KBM-7 (cell line): ENCODE measurements at places on chromosomes 4 and X.

- no peak for DNase-seq
Measured at GRCh38 chr4:153850533-153851280, 61.8 kb upstream of the SFRP2 start.

DNA sequence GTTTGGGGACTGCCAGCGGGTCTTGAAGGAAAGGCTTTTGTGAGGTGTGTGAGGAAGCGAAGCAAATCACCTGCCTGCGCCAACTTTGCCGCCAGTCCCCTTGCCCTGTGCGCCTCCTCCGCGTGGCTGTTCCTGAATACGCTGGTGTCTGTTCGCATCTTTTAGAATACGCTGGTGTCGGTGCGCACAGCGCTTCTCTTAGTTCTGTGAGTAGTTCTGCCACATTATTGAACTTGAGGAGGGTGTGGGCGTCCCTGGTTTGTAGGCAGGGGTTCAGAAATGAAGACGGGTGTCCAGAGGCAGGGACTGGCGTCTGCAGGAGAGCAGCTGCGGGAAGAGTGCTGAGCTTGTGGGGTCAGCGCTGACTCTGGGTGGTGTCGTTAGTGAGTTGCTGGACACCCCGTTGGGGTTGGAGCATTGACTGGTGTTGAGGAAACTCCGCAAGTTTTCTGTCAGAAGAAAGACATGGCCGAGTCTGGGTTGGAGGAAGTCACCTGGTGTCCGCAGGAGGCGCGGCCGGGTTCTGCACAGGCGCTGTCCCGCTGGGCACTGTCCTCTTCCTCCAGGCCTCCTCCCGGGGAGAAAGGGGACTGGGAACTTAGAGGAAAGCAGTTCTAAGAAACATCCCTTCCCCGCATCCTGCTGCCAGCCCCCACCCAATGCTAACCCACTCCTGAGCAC is 930 bp downstream of the ZNF718 start:
- DNase-seq = peak; percentile 67

GRCh38 chr4:158807691-158808090 is 38.9 kb downstream of the FNIP2 start:
- DNase-seq = peak; percentile 31

GRCh38 chrX:1902901-1903235 is 288.0 kb downstream of the ASMT start:
- no peak for DNase-seq

GRCh38 chrX:118418811-118419251 is 72.9 kb downstream of the WDR44 start:
- DNase-seq = no peak

- no peak for DNase-seq
Measured at GRCh38 chrX:20668550-20668949, 401.8 kb upstream of the RPS6KA3 start.

- no peak for DNase-seq
Measured at GRCh38 chr4:100269446-100269845, 79.2 kb upstream of the DDIT4L start.

GRCh38 chr4:5447755-5448154 is 260.6 kb downstream of the EVC2 start:
- DNase-seq = no peak

DNA sequence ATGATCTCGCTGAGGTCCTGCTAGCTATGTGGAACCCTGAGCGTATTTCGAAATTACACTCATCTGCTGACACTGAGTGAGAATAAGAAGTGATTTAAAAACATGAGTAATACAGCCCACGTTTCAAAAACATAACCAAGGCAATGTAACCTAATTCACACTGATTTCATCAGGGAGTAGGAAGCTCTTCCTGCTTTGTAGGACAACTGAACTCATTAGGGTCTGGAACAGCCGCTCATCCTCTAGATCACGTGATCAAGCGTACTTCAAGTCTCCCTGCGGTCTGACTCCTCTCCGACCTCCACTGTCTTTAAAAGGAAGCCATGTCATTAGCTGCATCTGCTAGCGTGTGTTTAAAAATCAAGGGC is 138.0 kb downstream of the NSUN7 start:
- no peak for DNase-seq

GRCh38 chrX:24243188-24243587 is 70.7 kb downstream of the SUPT20HL2 start:
- no peak for DNase-seq

- no peak for DNase-seq
Measured at GRCh38 chr4:78313754-78314120, 237.8 kb upstream of the ANXA3 start.

GRCh38 chr4:100838286-100838685 is 320.5 kb upstream of the EMCN start:
- DNase-seq = no peak

DNA sequence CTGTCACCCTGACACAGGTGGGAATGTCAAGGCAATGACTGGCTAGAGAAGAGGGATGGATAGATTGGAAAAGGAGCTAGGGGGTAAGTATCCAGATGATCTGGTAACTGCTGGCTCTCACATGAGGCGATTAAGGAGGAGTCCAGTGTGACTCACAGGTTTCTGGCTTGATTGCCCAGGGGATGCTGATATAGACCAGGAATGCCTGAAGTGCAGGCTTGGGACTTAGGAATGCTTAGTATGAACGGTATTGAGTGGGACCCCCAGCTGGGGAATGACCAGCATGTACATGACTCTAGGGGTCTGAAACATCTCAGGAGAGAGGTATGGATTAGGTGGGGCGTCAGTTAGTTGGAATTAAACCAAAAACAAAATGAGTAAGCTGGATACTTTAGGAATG is 65.8 kb upstream of the PRPS1 start:
- no peak for DNase-seq

DNA sequence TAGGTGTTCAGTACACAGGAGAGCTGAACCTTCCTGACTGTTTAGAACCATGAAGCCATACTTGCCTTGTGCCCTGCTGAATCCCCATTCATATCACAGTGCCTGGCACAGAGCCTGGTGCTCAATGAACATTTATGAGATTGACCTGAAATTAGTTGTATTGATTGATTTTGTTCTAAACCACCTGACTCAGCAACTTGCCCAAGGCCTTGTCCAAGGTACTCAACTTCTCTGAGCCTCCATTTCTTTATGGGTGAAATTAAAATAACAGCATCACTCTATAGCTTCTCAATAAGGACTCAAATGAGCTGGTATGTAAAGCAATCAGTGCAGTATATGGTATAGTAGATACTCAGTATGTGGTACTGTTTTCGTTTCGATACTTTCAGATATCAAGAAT is 208.1 kb downstream of the SLC39A8 start:
- DNase-seq = no peak

- DNase-seq = no peak
Measured at GRCh38 chr4:4764558-4764905, 94.9 kb upstream of the MSX1 start.

GRCh38 chr4:86908251-86908657 is 16.0 kb upstream of the C4orf36 start:
- peak; percentile 75 for DNase-seq

DNA sequence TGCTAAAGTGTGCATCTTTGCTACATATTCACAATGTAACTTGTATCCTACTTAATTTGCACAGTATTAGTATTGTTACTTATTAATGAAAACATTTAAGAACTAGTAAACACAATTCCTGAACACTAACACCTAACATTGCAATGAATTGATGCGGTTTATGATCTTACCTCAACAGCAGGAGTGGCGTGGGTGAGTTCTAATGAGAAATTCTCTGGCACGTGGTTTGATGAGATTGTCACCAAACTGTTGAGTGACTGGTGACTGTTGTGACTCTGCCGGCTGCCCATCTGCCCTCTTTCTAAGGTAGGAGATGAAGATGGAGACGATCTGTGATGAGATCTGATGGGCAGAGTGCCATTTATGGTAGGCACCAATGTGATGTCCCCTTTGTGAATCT is 2.9 kb downstream of the PCDH18 start:
- no peak for DNase-seq

- DNase-seq = no peak
Measured at GRCh38 chrX:152656890-152657289, 19.2 kb downstream of the GABRQ start.

GRCh38 chr4:144518181-144518895 is 127.6 kb upstream of the HHIP start:
- DNase-seq = no peak

- peak; percentile 8 for DNase-seq
Measured at GRCh38 chrX:99795495-99795894, 614.6 kb downstream of the PCDH19 start.

DNA sequence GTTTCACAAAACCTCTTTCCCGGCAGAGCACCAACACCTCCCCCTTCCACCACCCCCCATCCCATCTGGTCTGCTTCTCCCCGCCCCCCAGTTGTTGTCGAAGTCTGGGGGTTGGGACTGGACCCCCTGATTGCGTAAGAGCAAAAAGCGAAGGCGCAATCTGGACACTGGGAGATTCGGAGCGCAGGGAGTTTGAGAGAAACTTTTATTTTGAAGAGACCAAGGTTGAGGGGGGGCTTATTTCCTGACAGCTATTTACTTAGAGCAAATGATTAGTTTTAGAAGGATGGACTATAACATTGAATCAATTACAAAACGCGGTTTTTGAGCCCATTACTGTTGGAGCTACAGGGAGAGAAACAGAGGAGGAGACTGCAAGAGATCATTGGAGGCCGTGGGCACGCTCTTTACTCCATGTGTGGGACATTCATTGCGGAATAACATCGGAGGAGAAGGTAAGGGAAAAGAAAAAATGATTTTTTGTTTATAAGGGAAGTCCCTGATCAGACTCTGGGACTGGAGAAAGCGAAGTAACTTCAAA is at the start of gene PDGFRA:
PDGFRA (plus strand) TSS at position 333 of the 541 bp plus-strand sequence. CDS start 29,476 bp downstream, outside the sequence.
- no peak for DNase-seq

DNA sequence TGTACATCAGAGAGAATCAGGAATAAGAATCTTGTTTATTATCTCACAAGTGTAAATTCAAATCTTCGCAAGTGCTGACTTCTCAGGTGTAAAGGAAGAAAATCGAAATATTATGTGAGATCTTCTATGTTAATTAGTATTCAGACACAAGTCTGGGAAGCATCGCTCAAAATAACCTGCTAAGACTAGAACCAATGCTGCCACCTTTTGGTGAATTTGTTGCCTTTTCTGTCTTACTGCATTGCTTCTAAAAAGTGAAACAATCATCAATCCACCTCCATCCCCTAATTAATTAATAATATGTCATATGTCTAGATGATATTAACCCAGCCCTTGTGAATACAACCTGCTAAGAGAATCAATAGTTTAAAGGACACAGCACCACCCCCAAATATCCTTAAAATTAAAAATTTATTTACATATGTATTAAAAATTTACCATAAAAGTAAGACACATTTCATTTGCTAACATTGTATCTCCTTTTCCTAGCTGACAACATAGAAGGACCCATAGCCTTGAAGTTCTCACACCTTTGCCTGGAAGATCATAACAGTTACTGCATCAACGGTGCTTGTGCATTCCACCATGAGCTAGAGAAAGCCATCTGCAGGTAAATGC is 3.5 kb downstream of the EPGN start:
- peak; percentile 57 for DNase-seq

- peak; percentile 80 for DNase-seq
Measured at GRCh38 chr4:108849611-108850168, 86.8 kb upstream of the ETNPPL start.

- DNase-seq = no peak
Measured at GRCh38 chr4:10677796-10678497, 6.6 kb downstream of the CLNK start.

DNA sequence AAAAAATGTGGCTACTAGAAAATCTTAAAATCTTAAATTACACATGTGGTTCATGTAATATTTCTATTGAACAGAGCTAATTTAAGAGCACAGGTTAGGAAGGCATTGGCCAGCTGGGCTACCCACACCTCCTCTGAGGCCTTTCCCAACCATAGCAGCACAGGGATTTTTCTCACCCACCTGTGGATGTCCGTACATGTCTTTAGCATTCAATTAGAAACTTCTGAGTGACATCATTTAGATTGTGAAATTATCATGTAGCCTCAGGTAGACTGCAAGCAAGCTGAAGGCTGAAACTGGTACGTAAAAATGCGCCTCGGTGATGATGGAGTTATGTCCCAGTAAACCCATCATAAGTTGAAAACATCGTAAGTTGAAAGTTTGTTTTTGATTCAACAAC is 31.2 kb downstream of the SCARB2 start:
- no peak for DNase-seq

DNA sequence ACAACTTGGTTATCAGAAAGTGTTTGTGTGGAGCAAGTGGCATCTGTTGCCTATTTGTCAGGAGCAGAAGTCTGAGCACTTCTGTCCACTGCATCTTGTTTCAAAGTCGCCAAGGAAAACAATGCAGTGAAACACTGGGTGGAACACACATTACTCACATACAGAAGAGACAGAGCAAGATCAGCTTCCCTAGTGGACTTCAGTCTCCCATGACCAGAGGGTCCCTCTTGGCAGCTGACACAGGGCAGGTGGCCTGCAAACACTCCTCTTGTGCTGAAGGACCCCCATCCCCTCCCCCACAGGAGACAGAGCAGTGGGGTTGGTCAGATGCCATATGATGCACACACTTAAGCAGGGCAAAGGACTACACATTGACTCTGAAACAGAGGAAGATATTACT is 3.6 kb upstream of the BBS12 start:
- DNase-seq = no peak

DNA sequence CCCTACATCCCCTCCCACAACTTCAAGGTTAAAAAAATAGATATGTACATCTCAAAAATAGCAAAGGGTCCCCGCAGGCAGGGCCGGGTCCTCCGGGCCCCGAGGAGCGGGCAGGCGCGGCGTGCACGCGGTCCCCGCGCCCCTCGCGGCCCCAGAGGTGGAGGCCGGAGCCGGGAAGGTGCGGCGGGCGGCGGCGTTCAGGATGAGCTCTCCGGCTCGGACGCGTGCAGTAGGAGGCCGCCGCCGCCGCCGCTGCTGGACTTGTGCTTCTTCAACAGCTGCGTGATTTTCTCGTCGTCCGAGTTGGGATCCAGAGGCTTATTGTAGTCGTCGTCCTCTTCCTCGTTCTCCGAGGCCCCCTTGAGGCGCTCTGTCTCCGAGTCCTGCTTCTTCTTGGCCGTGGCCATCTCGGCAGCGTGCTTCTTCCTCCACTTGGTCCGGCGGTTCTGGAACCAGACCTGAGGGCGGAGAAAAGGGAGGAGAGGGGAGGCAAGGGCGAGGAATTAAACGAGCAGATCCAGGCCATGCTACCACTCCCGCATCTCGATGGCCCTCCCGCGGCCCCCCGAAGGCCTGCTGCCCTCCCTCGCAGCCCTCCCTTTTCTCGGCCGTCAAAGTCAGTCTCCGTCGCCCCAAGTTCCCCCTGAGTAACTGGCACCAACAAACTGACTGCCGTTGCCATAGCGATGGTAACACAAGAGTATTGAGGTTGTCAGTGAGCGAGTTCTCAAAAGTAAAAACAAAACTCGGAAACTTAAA is 5.8 kb downstream of the NKX6-1 start:
- DNase-seq = no peak

DNA sequence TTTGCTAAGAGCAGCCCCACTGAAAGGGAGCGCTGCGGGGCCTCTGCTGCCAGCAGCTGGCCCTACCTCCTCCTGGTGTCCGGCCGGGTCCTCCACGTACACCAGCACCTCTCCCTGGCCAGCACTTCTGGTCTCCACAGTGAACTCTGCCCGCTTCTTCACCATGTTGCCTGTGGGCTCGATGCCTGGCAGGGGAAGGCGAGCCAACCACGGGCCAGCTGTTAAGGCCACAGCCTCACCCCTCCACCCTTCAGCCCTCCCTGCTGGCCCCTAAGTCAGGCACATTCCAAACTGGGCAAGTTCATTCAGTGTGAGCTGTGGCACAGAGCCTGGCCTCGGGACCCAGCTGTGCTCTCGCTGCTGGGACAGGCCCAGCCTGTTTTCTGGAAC is 7.8 kb downstream of the FLNA start:
- no peak for DNase-seq
